ENCODE measurements at places on chromosomes 2 and 18. TPM values are rescaled to one million over a fixed set of nuclear protein-coding genes. Genes with fewer than 3 reads are reported as not detected.

GRCh38 chr2:173359231-173359630 lies 4.6 kb downstream of the CDCA7 start:
- peak; percentile 79 for DNase-seq

GRCh38 chr2:187403568-187404260 lies 44.3 kb downstream of the CALCRL start:
- DNase-seq, result peak; percentile 15

- no peak for DNase-seq
These were observed 76.9 kb downstream of the AAK1 start for GRCh38 chr2:69566669-69567068.

- no peak for DNase-seq
These were observed 678.0 kb upstream of the ZEB2 start for GRCh38 chr2:145197944-145198343.

GRCh38 chr2:101884423-101884822 lies 107.3 kb upstream of the IL1R2 start:
- DNase-seq, result no peak

DNA sequence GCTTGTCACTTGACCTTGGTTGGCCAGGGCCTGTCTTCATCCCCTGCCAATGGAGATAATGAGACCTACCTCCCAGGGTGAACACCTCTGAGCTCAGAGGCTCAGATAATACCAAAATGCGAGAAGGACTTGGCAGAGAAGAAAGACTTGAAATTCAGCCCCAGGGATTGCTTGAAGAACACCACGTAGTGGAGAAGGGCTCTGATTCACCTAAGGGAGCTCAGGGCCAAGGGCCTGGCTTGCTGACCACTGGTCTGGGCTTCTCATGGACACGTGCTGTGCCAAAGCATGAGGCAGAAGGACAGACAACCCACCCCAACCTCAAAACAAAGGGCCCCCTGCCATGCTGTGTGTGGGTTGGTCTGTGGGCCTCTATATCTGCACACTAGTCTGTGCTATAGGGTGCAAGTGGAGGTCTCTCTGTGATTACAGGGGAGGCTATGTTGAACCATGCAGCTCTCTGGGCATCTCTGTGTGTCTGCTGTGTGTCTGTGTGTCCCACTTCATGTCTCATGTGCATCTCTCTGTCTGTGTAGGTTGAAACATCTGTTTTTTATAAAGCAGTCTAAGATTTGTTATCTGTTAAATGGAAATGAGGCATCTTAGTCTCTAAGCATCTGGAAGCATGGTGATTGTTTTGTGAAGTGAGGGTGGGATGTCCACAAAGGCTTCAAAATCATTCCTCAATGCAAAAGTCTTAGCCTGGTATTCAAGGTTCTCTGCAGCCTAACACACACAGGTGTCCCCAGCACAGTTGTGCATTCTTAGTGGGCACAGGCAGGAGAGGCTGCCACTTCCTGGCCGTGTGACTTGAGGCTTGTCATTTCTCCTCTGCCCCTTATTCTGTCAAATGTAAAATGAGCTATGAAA lies 61.0 kb upstream of the EPAS1 start:
- no peak for DNase-seq

DNA sequence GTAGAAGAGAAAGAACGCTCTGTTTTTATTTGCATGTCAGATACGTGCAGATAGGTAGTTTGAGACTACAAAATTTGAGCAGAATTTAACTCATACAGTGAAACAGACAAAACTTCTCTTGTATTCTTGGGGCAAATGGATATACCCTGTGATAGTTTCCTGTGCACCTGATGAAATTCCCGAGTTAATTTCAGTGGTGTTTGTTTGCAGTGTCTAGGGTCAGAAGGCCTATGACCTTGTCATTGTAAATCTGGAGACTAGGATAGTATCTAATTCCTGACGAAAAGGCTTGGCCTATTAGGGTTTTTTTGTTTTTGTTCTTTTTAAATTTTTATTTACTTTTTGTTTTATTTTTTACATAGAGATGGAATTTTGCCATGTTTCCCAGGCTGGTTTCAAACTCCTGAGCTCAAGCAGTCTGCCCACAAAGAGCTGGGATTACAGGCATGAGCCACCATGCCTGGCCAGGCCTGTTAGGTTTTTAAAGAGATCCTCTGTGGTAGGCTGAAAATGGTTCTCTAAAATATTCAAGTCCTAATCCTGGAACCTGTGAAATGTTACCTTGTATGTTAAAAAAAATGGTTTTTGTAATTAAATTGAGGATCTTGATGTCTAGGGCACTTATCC lies 17.6 kb downstream of the LCLAT1 start:
- no peak for DNase-seq

Gene FBXO36
- 0.82 TPM for total RNA-seq

Gene DTYMK
- total RNA-seq, result 82.4 TPM

Gene RNU2-63P
- total RNA-seq, result 12.3 TPM

DNA sequence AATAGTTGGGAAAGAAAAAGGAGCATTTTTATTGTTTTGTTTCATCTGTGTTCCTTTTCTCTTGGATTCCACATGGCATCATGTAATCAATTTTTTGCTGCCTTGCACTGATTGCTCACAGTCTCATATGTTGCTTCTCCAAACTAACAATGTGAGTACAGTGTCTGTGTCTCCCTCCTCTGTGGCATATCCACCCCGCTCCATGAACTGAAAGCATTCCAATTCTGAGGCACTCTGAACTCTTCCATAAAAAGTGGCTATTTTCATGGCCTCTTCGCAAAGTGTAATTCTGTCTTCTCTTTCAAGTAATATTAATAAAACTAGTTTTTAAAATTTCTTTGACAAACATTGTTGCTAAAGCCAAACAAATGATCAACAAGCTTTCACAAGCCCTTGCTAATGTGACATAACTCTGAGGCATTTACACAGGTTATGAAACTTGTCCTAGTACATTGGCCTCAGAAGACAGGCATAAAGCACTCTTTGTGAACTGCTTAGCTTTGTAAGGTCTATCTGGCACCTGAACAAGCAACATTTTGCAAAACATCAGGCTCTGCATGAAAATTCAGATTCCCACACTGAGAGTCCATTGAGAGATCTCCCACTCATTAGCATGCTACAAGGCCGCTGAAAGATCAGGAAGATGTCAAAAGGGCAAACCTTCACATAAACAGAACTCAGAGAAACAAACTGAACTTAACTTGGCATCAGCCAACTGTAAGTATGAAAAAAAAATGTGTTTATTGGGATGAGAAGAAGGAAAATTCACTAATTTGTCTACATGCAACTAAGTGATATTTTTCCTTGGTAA lies 33.0 kb downstream of the GPR75 start:
- no peak for DNase-seq

DNA sequence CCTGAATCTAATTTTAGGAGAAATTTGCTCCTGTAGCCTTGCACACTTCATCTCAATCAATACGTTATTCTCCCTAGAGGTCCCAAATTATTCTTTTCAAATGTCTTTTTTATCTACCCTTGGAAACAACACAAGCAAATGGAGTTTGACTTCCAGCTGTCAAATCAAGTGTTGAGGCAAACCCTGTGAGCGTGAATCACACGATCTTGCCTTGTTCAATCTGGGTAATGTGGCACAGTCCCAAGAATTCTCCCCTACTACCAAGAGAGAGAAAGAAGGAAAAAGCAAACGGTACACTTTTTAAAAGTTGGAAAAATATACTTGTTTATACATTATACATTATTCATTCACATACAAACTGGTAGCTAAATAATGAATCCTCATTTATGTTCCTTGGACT lies 2035.3 kb upstream of the CELF4 start:
- DNase-seq, result no peak

DNA sequence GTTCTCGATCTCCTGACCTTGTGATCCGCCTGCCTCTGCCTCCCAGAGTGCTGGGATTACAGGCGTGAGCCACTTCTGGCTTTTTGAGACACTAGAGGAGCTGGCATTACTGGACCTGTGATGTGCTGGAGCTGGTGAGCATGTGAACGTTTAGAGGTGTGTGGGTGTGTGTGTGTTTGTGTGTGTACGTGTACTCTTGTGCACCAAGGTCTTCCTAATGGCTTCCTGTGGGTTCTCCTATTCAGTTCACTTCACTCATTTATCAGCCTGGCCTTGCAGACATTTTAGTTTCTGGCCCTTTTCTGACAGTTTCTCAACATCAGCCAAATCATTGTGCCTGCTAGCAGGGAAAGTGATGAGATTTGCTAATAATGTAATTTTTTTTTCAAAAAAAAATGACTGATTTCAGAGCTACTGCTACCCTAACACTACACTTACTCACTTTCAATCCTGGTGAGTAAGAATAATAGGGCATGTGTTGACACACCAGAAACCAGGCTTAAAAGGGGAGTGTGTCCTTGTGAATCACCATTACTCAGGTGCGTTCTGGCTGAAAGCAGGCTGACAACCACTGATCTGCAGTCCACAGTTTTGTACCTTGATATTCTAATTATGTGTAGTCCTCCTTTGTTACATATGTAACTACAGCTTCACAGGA lies 41.0 kb upstream of the ACTR3 start:
- DNase-seq, result no peak

DNA sequence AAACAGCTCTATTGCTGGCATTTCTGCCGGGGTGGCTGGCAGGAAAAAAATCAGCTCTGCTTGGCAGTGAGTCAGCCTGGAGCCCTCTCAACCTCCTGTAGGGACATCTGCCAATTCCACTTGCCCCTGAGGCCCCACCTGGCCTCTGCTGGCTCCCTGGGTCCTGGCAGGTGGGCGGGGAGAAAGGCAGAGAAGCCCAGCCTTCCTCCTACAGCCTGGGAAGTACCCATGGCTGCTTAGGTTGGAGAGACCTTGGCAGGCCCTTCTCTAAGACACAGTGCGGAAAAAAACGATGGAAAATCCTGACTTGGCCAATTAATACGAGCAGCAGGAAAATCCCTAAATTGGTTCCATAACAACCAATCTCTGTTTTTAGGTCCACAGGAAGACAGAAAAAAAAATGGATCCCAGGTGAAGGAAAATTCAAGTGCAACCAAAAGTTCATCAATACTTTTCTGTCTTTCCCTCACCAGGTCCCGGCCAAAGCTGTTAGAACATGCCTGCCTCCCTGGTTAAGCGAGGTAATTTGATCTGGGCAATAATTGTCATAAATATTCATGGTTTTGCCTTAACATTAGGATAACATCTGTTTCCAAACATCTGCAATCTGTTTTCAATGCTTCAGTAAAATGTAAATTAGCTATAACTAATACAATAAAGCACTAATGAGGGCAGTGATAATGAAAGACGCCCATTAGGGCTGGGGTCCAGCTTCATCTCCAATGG lies 245.9 kb downstream of the TFCP2L1 start:
- DNase-seq, result no peak

- no peak for DNase-seq
These were observed 2.1 kb downstream of the TEX51 start for GRCh38 chr2:126900646-126901319.

DNA sequence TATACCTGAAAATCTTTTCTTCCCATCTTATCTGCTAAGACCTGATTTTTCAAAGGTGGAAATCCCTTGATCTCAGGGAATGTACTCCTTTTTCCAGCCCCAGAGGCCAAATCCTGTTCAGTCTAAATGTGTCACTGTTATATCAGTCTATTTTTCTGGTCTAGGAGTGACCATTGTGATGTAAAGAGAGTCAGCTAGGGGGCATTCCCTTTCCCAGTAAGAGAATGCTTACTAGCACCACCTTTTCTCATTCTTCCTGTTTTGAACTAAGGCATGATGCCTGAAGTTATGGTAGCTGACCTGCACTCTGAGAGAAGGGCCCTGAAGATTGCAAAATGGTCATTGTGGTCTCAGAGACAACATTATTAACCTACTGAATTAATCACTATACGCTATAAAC lies 124.1 kb upstream of the XIRP2 start:
- no peak for DNase-seq

Gene BCL11A
- total RNA-seq, result 22.7 TPM

DNA sequence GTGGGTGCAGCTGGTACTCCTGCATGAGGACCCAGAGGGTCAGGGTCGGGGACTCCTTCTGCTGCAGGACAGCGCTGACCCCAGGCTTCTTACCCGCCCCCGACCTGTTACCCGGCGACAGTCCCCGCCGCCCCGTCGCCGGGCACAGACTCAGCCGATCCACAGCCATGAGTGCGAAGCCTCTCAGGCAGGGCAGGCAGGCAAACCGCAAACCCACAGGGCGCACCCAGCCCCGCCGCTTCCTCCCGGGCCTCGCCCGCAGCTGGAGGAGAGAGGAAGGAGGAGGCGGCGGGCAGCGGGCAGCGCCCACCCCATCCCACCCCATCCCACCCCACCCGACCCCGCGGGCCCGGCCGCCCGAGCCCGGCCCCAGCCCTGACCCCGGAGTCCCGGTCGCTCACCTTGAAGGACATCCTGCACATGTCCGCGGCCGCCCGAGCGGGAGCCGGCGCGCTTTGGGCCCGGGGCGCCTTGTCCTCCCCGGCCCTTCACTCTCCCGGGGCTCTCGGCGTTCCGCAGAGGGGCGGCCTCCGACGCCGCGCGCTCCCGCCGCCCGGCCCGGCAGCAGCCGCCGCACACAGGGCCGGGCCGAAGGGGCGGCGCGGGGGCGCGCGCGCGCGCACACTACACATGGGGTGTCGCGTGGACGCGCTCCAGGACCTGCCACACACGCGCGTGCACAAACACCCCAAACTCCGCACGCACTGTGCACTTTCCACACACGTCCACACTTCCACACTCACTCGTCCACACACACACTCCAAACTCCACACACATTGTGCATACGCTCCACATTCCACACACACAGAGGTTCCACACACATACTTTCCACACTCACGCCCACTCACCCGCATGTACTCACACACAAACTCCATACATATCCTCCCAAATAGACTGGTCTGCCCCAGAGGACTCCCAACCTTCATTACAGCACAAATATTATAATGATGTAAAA lies at the start of gene ANKRD29:
TSS of gene ANKRD29 (minus strand) at position 603 of the 955 bp plus-strand sequence. CDS start at position 422, 181 bp downstream.
- no peak for DNase-seq

DNA sequence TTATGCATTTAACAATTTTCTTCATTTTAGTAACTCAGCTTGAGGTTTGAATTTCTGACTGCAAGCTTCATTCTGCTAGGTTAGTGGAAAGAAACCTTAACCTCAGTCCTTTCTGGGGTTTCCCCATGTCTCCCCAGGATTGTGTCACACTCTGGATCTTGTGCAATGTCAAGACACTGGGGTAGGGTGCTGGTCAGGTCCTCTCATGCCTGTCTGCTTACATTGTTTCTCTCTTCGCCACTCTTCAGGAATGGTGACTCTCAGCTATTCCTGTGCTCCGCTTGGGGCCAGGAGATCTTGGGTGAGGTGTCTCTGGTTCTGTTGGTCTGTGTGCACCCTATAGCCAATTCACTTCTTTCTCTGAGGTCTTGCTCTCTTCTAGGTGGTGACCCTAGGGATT lies 23.9 kb downstream of the CTLA4 start:
- DNase-seq, result no peak

GRCh38 chr2:142472382-142472781 lies 341.6 kb upstream of the LRP1B start:
- DNase-seq, result no peak

GRCh38 chr2:15626967-15627366 lies 35.3 kb downstream of the DDX1 start:
- DNase-seq, result no peak

GRCh38 chr18:79396431-79397246 lies 909 bp downstream of the NFATC1 start:
- no peak for DNase-seq

Gene MOGAT1
- total RNA-seq, result not detected

- DNase-seq, result no peak
These were observed 55.9 kb upstream of the HAAO start for GRCh38 chr2:42848265-42848664.

Gene MEP1B
- not detected for total RNA-seq

Data from GM12878 (cell line).